NCI-H526 (cell line): ENCODE measurements at places on chromosomes 7 and 10.

DNA sequence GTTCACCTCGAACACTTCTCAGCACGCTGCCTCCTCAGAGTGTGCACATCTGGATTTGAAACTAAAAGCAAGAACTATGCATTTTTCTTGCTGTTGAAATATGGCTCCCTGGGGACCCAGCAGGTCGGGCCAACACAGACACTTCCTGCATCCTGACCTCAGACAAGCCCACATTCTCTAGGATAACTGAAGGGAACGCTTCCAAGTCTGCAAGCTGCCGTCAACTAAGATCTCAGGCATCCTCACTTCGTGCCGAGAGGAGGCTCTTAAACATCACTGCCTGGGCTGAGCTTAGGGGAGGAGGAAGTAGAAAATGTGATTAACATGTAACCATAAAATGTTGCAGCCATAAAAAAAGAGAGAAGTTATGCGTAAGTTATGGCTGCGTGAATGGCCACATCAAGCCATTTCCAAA, 65.5 kb downstream of the PYROXD2 start:
- DNase-seq, result no peak

GRCh38 chr10:58980826-58981415, 195.5 kb upstream of the PHYHIPL start:
- no peak for DNase-seq

DNA sequence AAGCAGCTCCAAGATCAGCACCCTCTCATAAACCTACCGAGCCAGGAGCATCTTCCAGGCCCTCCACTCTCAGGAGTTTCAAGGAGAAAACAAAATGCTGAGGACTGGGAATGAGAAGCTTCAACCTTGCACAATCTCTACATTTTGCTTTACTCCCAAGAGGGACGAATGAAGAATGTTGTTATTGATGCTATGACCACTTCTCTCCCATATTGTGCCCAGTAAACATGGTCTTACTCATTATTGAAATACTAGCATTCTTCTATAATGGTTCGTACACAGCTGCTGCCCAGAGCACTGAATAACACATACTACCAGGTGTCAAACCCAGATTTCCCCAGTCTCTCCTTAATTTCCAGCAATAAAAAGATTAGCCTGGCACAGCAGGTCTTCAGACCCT, 63.4 kb upstream of the BET1 start:
- DNase-seq, result no peak

DNA sequence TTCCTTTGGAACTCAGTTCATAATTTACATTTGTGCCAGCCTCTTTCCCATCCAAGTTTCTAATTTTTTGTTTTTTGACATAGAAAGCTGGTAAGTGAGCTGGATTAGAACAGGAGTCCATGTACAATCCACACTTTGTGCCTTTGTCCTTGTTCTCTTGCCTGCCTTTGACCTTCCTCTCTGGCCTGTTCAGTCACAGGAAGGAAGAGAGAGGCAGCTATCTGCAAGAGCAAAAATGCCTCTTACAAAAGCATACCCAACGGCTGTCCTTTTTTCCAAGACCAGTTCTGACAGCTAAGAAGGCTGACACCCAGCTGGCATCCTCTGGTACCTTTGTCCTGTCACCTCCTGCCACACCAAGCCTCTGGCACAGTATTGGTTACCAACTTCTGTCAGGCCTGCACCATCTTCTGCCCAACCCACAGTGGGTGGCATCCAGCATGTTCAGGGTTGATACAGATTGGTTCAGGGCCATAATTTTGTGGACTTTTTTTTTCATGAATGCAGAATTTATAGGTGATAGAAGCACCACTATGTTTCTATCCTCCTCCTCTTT, 133.7 kb upstream of the KLF14 start:
- no peak for DNase-seq

DNA sequence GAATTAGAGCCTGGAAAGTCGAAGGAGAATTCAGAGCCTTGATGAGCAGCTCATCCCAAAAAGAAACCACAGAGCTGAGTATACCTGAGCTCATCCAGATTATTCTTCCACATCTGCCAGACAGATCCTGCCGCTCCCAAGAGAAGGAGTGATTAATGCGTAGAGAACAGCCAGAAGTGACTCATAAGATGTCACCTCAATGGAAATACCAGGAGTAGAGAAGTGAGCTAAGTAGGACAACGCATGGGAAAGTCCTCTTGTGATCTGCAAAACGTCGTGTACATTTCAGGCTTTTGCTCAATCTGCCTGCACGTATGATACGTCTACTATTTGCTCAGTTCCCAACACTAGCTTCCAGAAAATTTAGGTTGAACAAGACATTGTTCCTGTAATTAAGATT, 230.5 kb upstream of the AUTS2 start:
- DNase-seq, result no peak

DNA sequence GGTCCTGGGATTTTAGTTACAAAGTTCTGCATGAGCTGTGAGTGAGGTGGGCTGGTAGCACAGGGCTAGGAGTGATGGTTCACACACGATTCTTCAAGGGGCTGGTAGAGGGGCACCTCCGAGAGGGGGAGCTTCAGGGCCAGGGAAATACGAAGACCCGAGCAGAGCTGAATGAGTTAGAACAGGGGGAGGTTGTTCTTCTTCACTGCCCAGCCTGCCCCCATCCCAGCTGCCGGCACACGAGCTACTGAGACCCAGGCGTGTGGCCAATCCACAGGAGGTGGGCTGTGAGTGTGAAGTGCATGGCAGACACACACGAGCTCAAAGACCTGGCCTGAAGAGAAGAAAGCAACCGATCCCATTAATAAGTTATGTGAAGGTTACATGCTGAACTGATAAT, 256.2 kb upstream of the ZNF32 start:
- DNase-seq, result no peak

GRCh38 chr7:139702811-139703486, 74.8 kb downstream of the HIPK2 start:
- no peak for DNase-seq

DNA sequence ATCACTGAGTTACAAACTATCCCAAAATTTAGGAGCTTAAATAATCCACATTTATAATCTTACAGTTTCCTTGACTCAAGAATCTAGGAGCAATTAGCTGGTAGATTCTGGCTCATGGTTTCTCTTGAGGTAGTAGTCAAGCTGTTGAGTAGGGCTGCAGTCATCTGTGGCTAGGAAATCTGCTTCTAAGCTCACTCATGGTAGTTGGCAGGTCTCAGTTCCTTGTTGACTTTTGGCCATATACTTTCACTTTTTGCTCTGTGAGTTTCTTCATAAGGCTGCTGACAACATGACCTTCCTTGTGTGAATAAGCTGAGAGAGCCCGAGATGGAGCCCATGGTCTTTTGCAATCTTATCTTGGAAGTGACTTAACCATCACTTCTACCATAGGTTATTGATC, 10.8 kb upstream of the ETV1 start:
- DNase-seq, result no peak

GRCh38 chr10:3936422-3937040, 151.5 kb upstream of the KLF6 start:
- no peak for DNase-seq

DNA sequence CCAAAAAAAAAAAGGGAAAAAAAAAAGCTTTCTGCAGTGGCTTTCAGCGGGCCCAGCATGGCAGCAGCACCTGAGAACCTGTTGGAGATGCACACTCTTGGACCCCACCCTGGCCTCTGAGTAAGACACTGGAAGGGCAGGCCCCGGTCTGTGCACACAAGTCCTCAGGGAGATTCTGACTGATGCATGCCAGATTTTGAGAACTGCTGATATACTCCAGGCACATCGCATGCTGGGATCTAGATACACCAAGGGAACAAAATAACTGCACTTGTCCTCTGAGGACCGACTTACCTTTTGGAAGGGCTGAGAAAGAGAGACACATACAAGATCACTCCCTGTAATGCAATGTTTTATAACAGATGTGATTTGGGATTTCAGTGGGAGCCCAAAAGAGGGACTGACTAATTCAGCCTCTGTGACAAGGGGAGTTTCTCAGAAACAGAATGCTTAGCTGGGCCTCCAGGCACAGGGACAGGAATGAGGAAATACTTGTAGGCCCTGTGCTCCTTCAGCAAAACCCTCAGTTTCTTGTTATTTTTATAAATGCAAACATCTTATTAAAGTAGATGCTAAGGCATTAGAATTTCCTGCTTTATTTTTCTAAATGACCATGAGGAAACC, 8.2 kb downstream of the EGFR start:
- DNase-seq, result no peak

DNA sequence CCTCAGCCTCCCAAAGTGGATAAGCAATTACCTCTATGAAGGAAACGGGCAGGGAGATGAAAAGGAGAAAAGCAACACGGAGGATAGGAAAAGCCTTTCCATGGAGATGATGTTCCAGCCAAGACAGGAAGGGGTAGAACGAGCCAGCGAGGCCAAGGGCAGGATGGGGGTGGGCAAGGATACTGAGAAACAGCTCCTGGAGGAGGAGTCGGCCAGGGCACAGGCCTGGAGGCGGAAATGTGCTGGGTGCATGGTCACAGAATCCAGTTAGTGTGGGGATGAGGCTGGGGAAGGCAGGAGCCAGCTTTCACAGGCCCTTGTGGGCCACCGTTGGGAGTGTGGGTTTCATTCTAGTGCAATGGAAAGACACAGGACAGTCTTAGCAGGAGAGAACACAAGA, 162.6 kb downstream of the JAZF1 start:
- DNase-seq, result no peak

- no peak for DNase-seq
Measured at GRCh38 chr10:63107943-63108437, 25.1 kb upstream of the NRBF2 start.

DNA sequence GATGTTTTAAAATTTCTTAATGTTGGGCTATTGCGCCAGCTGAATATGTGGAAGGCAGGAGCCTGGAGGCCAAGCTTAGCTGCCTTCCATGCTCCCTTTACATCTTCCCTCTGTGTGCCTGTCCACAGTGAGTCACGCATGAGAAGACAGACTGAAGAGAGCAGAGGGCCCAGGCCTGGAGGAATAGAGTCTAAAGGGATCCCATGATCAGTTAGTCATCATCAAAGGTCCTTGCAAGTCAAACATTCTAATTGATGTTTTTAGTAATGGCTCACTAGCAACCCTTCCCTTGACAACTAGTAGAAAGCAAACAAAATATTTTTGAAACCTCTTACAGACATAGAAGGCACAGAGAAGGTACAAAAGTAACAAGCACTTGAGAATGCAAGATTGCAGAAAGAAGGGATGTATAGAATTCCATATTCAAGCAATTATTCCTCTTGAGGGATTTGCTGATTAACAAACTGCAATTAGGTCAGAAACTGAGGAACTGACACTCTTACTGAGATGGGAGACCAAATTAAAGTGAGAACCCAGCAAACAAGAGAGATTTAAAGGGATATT, 30.7 kb upstream of the APBB1IP start:
- DNase-seq, result no peak

DNA sequence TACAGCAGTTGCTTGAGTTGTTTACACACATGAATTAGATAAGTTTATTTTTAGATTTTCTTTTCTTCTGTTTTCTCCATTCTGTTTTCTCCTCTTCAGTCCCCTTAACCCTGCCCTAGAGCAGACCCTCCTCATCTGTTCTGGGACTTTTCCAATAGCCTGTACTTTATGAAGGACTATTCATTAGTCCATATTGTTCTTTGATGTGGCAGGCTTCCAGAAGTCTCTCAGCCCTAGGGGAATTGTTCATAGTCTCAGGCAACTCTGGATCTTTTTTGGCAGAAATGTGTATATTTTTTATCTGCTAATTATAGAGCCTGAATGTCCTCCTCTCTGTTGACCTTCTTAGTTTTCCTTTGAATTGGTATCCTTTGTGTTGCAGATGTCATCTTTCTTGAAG, 25.4 kb downstream of the KAT6B start:
- no peak for DNase-seq

- no peak for DNase-seq
Measured at GRCh38 chr10:533186-533585, 156.3 kb downstream of the DIP2C start.

- DNase-seq, result no peak
Measured at GRCh38 chr10:126640401-126640800, 30.1 kb downstream of the C10orf90 start.
